ENCODE measurements at places on chromosomes 12 and 14.

GRCh38 chr14:24952851-24953666, 96.9 kb downstream of the STXBP6 start:
- no peak for DNase-seq

DNA sequence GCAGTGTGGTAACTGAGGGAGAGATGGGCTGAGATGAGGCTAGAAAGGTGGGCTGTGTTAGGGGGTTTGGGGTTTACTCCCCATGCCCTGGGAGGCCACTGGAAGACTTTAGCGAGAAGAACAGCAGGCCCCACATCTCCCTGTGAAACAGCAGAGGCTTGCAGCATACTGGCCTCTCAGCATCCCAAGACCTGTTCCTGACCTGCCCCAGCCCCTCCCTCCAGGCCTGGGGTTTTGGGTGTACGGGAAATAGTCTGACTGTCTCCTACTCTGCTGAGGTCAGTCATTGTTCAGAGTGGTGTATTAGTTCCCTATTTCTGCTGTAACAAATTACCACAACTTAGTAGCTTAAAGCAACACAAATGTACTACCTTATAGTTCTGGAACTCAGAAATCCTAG, 103.5 kb upstream of the HIF1A start:
- DNase-seq: no peak

DNA sequence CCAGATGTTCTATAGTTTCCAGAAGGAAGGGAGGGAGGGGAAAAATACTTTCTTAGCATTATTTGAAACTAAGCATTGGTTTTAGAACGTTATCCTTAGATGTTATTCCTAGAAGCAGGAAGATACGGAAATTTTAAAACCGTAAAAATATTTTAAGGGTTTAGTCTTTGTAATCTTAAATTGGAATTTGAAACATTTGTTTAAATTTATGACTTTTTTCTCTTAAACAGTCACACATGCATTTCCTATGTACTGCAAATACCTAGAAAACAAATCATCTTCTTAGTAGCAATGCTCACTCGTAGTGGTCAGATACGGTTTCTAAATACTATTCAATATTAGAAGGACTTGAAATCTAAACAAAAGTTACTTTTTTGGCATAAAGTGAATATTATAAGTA, 282.0 kb downstream of the ERC1 start:
- no peak for DNase-seq

DNA sequence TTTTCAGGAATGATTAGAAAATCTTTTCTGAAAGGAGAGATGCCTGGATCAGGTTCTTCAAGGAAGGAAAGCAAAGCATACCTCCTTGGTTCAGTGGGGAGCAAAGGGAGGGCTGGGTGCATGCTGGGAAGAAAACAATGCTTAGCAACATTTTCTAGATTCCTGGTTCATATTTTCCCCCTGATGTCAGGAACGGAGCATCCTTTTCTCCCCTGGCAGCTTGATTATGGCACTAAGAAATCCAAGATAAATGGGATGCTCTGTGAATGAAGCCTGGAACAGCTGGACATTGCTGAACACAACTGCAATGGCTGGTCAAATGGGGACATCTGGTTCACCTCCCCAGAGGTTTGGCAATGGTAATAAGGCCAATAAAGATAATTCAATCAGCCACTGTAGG, 50.9 kb downstream of the KCNA5 start:
- DNase-seq: no peak

DNA sequence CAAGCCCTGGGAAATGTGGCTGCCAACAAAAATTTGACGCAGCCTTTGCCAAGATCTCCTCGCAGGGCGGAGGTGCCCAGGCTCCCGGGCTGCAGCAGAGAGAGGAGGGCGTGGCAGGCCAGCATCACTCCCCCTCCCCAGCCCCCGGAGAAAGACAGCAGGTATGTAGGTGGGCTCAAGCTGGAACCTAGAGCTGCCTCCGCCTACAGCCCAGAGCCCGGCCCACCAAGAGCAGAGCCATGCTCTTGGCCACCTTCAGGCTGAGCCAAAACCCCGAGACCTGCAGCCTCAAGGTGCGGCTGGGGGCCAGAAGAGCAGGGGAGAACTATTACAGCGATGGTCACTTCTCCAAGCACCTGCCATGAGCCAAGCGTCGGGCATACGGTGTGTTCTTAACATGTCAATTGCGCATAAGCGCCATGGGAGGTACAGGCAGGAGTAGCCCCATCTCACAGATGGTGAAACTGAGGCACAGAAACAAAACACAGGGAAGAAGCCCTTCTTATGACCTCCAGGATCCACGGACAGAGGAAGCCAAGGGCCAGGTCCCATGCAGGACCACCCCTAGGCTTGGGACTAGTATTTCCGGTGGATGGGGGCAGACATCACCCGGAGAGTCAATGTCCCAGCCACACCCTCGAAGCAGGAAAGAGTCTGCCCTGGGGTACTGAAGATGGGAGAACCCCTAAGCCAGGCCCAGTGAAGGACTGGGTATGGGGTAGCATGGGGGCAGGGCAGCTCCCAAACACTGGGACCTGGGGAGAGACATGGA, 109.0 kb downstream of the NCOR2 start:
- no peak for DNase-seq

Measured in activated effector memory CD4-positive, alpha-beta T cell treated with Interleukin-2 at 50 U/mL for 16 hours (primary cell).